Mesendoderm (in vitro differentiated cells): ENCODE measurements at places on chromosomes 3 and 15.

GRCh38 chr3:127549826-127550467 lies 40.6 kb downstream of the TPRA1 start:
- H3K27ac ChIP-seq: no peak overlapping the region
- peaks cover 3% of the 10 kb centered on the region for H3K4me1 ChIP-seq
- H3K27me3 ChIP-seq: no peaks in the 10 kb centered on the region
- no peak for DNase-seq
- no peak overlapping the region for H3K4me3 ChIP-seq
- no peaks in the 10 kb centered on the region for H3K36me3 ChIP-seq

DNA sequence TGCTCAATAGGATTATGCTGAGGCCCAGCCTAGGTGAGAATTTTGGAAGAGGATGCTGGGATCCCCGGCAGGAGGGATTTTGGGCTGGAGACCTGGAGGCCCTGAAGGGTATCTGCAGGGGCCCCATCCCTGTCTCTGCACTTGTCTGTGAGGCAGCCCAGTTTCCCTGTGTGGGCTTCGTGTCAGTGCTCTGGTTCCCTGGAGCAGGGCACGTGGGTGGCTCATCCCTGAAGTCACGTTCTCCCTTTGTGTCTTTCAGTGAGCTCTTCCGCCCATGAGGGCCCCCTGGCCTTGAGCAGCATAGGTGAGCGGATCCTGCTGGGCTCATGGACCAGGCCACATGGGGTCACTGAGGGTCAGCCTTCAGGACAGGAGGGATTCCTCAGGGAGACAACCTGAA lies 217.9 kb downstream of the SNRPN start:
- no peak overlapping the region for H3K4me3 ChIP-seq
- H3K27me3 ChIP-seq: no peaks in the 10 kb centered on the region
- no peaks in the 10 kb centered on the region for H3K4me1 ChIP-seq
- no peak overlapping the region for H3K27ac ChIP-seq

- H3K27ac ChIP-seq: no peak overlapping the region
- H3K27me3 ChIP-seq: no peaks in the 10 kb centered on the region
- no peaks in the 10 kb centered on the region for H3K36me3 ChIP-seq
Observed at GRCh38 chr15:62021991-62022600, 38.2 kb downstream of the VPS13C start.

- no peaks in the 10 kb centered on the region for H3K4me1 ChIP-seq
- H3K27ac ChIP-seq: no peak overlapping the region
- H3K4me3 ChIP-seq: no peak overlapping the region
- no peak for DNase-seq
- no peaks in the 10 kb centered on the region for H3K36me3 ChIP-seq
- H3K27me3 ChIP-seq: no peaks in the 10 kb centered on the region
Observed at GRCh38 chr3:61819861-61820260, 258.5 kb downstream of the PTPRG start.

DNA sequence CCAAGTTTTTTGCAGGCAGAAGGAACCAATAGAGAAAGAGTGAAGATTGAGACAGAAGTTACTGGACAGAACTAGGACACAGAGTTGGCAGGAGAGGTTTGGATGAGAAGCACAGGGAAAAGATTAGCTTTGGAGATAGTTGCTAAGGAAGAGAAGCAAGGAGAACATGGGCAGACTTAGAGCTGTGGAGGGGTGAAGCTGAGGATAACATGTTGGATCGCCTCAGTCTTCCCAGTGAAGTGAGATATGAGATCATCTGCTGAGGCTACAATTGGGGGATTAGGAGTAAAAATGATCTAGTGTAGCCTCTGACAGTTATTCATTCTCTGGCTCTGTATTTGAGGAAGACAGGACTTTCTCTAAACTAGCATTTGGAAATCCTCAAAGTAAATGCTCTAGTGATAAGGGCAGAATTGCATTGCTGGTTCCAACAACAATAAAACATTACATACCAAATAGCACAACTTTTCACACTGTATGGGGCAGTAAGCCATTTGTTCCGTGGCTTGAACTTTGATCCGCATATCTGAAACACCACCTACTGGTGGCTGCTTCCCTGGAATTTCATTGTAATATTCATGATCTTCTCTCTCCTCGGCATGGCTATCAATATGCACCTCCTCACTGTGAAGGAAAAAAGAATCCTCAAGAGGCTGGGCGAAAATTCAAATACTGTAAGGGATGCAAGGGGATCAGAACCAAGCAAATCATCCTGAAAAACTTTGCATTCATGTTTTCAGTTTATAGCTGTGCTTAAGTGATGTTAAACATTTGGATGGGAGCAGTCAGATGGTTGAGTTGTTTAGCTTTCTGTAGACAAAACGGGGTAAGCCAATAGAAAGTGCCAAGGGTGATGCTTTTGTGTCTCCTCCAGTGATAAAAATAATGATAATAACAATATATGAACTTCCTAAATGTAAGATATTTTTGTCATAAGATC lies 22.2 kb upstream of the EID1 start:
- no peaks in the 10 kb centered on the region for H3K36me3 ChIP-seq
- H3K27ac ChIP-seq: no peak overlapping the region
- H3K4me3 ChIP-seq: no peak overlapping the region
- peaks cover 6% of the 10 kb centered on the region for H3K4me1 ChIP-seq

GRCh38 chr3:127114337-127115070 lies 78.4 kb upstream of the PRR23E start:
- no peaks in the 10 kb centered on the region for H3K4me1 ChIP-seq
- H3K27ac ChIP-seq: no peak overlapping the region
- H3K36me3 ChIP-seq: no peaks in the 10 kb centered on the region
- H3K4me3 ChIP-seq: no peak overlapping the region

- no peak overlapping the region for H3K27ac ChIP-seq
- peaks cover 3% of the 10 kb centered on the region for H3K4me1 ChIP-seq
- H3K27me3 ChIP-seq: no peaks in the 10 kb centered on the region
- H3K36me3 ChIP-seq: no peaks in the 10 kb centered on the region
Observed at GRCh38 chr3:100008081-100008698, 106.1 kb downstream of the FILIP1L start.

DNA sequence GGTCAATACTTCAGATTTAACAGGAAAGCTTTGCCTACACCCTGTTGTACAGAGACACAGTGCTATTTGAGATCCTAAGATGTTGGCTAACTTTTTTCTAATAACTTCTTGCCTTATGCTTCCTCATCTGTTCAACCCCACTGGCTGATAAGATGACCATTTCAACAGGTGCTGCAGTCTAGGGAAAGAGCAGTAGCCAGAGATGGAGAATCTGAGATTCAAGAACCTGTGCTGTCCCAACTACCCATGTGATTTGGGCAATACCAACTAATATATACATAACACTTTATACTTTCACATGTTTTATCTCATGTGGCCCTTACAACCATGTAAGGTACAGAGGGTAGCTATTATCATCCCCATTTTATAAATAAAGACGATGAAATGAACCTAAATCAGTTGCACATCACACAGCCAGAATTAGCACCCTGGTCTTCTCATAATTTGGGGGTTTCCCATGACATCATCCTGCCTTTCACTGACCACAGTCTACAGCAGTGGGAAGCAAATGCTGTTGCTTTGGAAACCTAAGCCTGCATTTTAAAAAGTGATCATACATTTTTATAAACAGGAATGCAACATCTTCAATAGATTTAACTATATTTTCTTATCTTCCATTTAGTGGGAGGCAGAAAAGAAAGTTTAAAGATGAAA lies 9.7 kb downstream of the TTC23 start:
- DNase-seq: no peak
- no peaks in the 10 kb centered on the region for H3K4me1 ChIP-seq
- no peaks in the 10 kb centered on the region for H3K27me3 ChIP-seq
- H3K4me3 ChIP-seq: no peak overlapping the region
- no peaks in the 10 kb centered on the region for H3K36me3 ChIP-seq
- no peak overlapping the region for H3K27ac ChIP-seq

GRCh38 chr3:53846134-53846850 lies at the start of the genes CHDH and IL17RB:
CHDH (minus strand) TSS chr3:53846419; CDS start chr3:53824008, 22,411 bp downstream.
IL17RB (plus strand) TSS chr3:53846568; CDS start chr3:53846589, 21 bp downstream.
- H3K4me3 ChIP-seq: peak within 1 kb of the TSS; percentile 31
- H3K4me1 ChIP-seq: peaks cover 10% of the 10 kb centered on the region
- H3K27ac ChIP-seq: no peak within 1 kb of the TSS
- no peaks in the 10 kb centered on the region for H3K36me3 ChIP-seq
- peaks cover 3% of the 10 kb centered on the region for H3K27me3 ChIP-seq

GRCh38 chr3:101695779-101696372 lies 9.4 kb upstream of the RPL24 start:
- peak; percentile 74 for DNase-seq
- H3K27ac ChIP-seq: no peak overlapping the region
- no peaks in the 10 kb centered on the region for H3K36me3 ChIP-seq
- H3K27me3 ChIP-seq: no peaks in the 10 kb centered on the region
- no peaks in the 10 kb centered on the region for H3K4me1 ChIP-seq

DNA sequence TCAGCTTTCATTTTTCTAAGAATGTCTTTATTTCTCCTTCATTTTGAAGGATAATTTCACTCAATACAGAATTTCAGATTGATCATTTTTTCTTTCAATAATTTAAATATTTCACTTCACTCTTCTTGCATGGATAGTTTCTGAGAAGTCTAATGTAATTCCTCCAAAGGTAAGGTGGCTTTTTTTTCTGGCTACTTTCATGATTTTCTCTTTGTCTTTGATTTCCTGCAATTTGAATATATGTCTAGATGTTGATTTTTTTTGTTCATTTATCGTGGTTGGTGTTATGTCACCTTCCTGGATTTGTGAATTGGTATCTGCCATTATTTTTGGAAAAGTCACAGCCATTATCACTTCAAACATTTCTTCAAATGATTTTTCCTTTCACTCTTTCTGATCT lies 14.6 kb upstream of the MCF2L2 start:
- H3K4me3 ChIP-seq: no peak overlapping the region
- no peak for DNase-seq
- H3K27ac ChIP-seq: no peak overlapping the region
- no peaks in the 10 kb centered on the region for H3K27me3 ChIP-seq

- no peaks in the 10 kb centered on the region for H3K4me1 ChIP-seq
- no peak overlapping the region for H3K4me3 ChIP-seq
- H3K27ac ChIP-seq: no peak overlapping the region
- peak; percentile 81 for DNase-seq
- H3K27me3 ChIP-seq: no peaks in the 10 kb centered on the region
Observed at GRCh38 chr15:49832511-49832910, 211.7 kb downstream of the DTWD1 start.

GRCh38 chr15:49439678-49440395 lies 16.8 kb downstream of the FGF7 start:
- DNase-seq: no peak
- no peaks in the 10 kb centered on the region for H3K36me3 ChIP-seq
- H3K4me1 ChIP-seq: no peaks in the 10 kb centered on the region
- no peak overlapping the region for H3K27ac ChIP-seq
- H3K27me3 ChIP-seq: no peaks in the 10 kb centered on the region

DNA sequence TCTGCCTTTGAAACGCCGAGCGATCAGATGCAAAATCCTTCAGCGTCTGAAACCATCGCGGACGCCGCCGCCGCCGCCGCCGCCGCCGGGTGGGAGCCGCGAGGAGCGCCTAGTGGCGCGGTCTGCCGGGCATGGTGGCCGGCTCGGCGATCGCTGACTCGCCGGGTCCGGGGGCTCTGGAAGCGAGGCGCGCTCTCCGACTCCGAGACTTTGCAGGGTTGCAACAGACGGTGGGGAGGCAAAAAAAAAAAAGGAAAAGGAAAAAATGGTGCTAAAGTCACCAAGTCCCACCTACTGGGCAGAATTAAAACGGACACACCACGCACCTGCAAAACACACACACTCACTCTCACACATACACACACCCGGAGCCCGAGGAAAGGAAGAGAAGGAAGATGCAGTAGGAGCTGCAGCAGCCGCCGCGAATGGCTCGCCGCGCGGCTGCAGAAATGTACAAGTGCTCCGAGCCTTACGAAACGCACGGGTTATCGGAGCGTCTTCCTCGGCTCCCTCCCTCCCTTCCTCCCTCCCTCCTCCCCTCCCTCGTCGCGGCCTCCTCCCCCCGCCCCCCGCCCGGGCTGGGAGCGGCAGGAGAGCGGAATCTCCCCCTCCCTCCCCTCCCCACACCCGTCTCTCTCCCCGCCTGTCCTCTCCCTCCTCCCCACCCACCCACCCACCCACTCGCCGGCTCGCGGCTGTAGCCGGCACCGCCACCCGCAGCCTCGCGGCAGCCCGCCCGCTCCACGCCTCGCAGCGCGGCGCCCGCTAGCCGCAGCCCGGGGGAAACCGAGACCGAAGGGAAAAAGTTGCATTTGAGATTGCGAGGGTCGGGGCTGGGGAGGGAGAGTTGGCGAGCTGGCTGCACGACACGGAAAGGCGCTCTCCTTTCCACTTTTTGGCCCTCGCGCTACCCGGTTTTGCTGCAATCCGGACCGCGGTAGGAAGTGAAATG lies at the start of gene NTRK3:
Gene NTRK3, minus strand, starts transcription at position 461 of the 952 bp plus-strand sequence. CDS start 586 bp downstream, outside the sequence.
- H3K4me1 ChIP-seq: no peaks in the 10 kb centered on the region
- H3K4me3 ChIP-seq: peak within 1 kb of the TSS; percentile 53
- peak; percentile 66 for DNase-seq
- no peaks in the 10 kb centered on the region for H3K36me3 ChIP-seq

DNA sequence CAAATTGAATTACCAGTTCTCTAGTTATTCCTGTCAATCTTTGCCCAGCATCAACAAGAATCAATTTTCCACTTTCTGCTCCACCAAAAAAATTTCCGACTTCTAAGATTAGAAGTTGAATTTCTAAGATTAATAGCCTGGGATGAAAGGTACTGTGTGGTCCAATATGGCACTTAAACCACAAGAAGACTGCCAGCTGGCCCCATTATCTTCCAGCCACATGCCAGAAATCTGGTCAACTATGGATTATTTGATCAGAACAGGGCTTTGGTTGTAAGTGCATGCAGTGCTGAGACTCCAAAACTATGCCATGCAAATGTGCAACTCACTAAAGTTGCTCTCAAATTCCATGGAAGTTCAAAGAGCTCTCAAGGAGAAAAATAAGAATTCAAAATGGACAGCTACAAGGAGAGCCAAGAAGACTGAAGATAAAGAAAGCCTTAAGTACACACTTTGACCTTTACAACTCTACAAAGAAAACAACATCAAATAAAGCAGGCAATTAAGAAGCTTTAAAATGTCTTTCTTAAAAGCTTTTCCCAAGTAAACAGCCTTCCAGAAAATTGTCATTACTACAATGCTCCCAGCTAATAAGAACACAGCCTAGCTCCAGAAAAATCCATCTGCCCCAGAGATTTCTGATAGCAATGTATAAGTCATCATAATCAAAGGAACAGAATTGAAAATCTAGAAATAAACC lies 64.2 kb downstream of the ST3GAL6 start:
- H3K4me3 ChIP-seq: no peak overlapping the region
- H3K36me3 ChIP-seq: no peaks in the 10 kb centered on the region
- H3K4me1 ChIP-seq: no peaks in the 10 kb centered on the region
- no peaks in the 10 kb centered on the region for H3K27me3 ChIP-seq
- no peak overlapping the region for H3K27ac ChIP-seq

DNA sequence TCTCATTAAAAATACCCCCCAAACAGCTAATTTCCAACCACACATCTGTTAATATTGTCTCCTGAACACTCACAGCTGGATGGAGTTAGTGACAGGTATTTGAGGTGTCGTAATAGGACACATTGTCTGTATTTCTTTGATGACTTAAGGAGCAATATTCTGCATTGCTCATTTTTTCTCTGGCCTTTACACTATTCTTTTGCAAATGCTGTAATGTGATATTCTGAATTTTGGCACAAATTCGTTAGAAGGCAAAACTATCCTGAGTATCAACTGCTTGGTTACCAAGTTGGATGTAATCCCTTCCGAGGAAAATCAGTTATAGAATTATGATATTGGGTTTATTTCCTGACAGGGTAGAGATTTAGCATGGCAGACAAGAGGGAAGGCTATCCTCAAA lies 1030.2 kb downstream of the MCTP2 start:
- H3K27ac ChIP-seq: no peak overlapping the region
- no peak overlapping the region for H3K4me3 ChIP-seq
- no peaks in the 10 kb centered on the region for H3K27me3 ChIP-seq
- no peak for DNase-seq
- H3K4me1 ChIP-seq: peaks cover 7% of the 10 kb centered on the region

- H3K27ac ChIP-seq: no peak overlapping the region
- no peak for DNase-seq
- no peaks in the 10 kb centered on the region for H3K36me3 ChIP-seq
- H3K27me3 ChIP-seq: no peaks in the 10 kb centered on the region
- H3K4me1 ChIP-seq: no peaks in the 10 kb centered on the region
Observed at GRCh38 chr3:41247055-41248004, 48.0 kb downstream of the CTNNB1 start.
